Motor neuron (in vitro differentiated cells): ENCODE measurements at places on chromosomes 7 and 10.

- no peak for ATAC-seq
Observed at GRCh38 chr7:39688611-39689480, 65.5 kb downstream of the RALA start.

DNA sequence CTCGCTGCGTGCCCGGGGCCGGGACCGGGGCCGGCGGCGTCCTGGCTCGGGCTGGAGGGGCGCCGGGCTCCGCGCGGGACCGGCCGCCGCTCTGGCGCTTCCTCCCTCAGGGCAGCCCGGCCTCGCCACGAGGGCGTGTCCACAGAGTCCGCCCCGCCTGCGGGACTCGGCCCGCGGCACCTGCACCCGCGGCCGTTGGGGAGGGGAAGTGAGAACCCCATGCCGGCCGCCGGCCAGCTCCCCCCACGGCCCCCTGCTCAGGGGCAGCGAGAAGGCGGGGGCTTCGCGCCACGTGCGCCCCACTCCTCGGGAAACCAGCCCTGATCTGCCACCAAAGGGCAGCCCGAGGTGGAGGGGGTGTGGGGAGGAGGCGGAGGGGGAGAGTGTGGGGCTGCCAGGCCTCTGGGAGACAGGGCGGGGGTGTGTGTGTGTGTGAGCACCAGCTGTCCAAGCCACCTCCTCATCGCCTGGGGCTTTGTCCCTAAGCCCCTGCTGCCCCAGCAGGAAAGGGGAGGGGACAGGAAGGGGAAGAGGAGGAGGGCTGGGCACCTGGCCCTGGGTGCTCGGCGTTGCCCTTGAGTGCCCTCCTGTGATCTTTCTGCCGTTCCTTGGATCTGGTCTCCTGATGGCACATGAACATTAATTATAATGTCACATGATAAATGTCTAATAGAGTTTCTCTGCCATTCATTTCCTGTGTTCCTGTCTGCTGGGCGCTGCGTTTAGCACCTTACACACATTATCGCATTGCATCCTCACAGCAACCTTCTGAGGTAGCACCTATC lies at the start of gene PIK3AP1:
Gene PIK3AP1 (minus strand): TSS at position 93 of the 785 bp plus-strand sequence. CDS start 120 bp downstream, outside the sequence.
- peak; percentile 91 for ATAC-seq

GRCh38 chr7:114153700-114154099 lies 234.9 kb upstream of the PPP1R3A start:
- no peak for ATAC-seq

DNA sequence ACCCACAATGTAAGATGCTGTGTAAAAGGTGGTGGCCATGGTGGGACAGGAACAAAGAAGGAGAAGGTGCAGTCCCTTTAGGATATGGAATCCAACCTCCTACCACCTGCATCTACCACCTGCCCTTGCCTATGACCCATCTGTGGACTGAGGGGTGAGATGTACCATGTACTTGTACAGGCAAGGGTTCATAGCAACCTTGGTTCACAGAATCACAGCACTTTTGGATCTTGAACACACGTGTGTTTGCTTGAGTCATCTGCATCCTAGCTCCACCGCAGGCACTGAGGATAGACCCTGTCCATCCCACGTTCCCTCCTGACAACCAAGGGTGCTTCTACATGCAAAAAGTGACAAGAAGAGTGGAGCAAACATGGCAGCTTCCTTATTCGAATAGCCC lies 162.3 kb downstream of the GFRA1 start:
- ATAC-seq, result no peak

- ATAC-seq, result peak; percentile 35
Observed at GRCh38 chr7:120805636-120806388, 52.1 kb downstream of the TSPAN12 start.

DNA sequence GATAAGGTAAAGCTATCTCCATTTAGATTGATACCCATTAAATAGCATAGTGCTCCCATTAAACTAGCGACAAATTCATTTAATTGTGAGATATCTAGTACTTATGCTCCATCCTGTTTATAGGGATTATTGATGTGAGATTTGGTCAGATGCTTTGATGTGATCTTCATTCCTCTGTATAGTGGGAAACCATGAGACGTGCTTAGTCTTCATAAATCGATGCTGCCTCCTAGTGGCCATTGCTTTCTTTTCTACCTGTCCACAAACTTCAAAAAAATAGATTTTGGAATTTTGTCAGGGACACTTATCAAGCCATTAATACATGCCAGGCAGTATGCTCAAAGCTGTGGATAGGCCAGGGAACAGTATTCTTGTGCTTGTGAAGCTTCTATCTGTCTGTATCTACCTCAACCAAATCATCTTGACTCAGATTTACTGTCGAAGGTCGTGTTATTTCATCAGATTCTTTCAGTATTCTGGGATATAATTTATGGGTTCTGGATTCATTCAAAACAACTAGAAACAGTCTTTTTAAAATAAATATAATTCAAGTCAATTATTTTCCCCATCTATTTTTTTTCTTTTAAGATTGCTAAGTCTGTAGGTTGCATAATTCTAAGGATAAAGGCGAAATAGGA lies 12.0 kb downstream of the LSM8 start:
- ATAC-seq, result peak; percentile 83

GRCh38 chr10:69577268-69578232 lies 4.3 kb upstream of the NEUROG3 start:
- ATAC-seq, result no peak

DNA sequence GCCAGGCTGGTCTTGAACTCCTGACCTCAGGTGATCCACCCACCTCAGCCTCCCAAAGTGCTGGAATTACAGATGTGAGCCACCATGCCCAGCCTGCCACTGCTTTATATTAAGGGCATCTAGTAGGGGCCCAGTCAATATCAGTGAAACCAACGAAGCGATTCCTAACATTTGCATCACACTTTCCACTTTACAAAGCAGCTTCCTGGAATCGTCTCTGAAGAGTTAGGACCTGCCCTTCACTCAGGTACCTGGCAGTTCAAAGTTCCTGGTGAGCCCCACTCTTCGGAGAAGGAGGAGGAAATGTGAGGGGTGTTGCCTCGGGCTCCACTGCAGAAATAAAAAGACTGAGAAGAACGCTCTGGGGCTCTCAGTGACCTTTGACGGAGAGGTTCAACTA lies 31.1 kb upstream of the EZH2 start:
- ATAC-seq, result no peak

GRCh38 chr7:8480527-8480926 lies 47.1 kb downstream of the NXPH1 start:
- peak; percentile 98 for ATAC-seq

GRCh38 chr10:28984431-28984830 lies 304.4 kb upstream of the LYZL1 start:
- ATAC-seq, result peak; percentile 71

DNA sequence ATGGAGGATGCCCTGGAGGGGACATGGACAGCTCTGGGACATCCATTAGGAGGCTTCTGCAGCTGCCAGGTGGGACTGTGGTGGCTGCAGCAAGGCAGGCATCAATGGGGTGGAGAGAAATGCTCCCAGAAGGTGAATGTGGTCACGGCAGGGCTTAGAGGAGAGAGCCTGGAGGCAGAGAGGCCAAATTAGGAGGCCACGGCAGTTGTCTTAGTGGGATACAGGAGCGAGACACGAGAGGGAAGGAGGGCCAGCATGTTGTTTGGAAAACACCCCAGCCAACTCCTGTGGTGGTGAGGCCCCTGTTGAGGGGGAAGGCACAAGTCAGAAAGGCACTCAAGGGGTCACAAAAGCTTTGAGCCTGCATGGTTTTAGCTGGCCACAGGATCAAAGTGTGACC lies 14.6 kb upstream of the ECHDC3 start:
- no peak for ATAC-seq

DNA sequence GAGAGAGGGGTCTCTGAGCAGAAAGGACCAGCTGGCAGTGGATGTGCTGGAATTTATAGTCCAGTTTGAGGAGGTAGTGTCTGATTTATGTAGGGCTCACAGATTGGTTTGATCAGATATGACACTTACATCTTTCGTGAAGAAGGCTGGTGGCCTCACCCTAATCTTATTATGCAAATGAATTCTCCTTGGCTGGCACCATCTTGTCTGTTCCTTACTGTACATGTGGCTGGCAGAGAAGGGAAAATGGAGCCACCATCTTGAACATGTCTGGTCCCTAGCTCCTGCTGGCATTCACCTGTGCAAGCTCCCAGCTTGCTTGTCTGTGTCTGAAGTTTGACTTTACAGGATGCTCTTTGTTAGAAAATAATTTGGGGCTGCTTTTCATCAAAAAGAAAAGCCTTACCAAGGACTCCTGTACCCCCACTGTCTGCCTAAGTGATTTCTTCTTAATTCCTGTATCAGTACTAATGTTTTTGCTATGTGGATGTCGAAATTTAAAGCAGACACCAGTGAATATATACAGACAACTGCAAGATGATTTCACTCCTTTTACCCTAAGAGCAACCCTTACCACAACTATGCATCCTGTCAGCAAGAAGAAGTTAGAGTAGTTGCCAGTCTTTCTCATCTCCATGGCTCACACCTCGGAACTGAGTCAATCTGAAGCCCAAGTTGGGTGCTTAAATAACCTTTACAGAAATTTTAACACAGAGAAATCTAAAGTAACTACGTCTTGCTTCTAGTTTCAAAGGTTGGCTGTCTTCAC lies 322.0 kb upstream of the SEMA3D start:
- no peak for ATAC-seq

DNA sequence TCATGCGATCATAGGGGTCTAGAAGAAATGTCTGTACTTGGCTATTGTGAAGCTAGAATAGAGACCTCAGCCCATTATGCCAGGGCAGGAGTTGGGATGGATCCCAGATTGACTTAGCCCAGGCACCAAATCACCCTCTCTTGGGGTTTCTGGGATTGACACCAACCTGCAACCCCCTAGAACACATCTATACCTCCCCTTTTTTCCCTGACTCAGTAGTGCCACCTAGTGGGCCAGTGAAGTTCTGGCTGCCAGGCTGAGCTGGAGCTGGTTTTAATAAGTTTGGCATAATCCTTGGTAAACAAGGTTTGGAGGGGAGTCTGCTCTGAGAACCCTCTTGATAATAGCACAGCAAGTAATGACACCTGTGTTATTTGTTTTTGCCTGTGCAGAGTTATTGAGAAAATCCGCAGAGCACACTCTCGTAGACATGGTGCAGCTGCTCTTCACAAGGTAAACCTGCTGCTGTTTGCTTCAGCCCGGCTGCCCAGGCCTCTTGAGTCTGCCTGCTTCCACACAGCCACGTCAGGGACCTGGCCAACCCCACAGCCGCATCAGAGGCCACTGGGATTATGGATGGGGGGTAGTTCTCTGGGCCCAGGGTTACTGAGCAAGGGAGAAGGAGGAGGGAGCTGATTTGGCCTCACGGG lies 43.3 kb upstream of the NFKB2 start:
- ATAC-seq, result peak; percentile 67

DNA sequence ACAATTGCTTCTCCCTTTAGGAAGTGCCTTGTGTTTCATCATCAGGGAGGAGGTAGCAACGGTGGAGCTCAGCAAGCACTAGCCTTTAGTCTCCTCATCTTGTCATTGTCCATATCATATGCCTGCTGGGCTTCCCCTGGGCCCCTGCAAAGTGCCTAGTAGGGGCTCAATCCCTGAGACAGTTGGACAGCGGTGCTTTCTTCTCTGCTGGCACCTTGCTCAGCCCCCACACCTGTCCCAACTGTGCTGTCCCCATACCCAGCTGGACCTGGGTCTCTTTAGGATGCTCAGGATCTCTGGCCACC lies 5.5 kb downstream of the SMARCD3 start:
- ATAC-seq, result no peak

GRCh38 chr10:117488004-117488403 lies 54.5 kb upstream of the EMX2 start:
- ATAC-seq, result no peak

- ATAC-seq, result peak; percentile 41
Observed at GRCh38 chr7:107902381-107902780, 11.4 kb downstream of the DLD start.

- peak; percentile 57 for ATAC-seq
Observed at GRCh38 chr7:691361-692045, 35.0 kb upstream of the DNAAF5 start.

DNA sequence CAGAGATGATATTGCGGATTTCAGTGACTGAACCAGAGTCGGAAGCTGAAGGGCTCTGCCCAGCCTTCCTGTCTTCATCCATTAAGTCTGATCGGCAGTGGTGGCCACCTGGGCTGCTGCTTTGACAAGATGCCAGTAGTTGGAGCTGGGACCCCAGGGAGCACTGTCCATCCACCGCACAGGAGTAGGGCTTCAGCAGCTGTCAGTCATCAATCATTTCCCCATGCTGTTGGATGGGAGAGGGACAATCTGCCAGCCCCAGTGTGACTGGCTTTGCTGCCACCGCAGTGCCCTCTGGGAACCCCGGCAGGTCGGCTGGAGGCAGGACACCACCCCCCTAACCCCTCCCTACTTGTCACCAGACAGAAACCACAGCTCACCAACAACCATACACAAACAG lies 23.0 kb upstream of the GPR146 start:
- ATAC-seq, result no peak

DNA sequence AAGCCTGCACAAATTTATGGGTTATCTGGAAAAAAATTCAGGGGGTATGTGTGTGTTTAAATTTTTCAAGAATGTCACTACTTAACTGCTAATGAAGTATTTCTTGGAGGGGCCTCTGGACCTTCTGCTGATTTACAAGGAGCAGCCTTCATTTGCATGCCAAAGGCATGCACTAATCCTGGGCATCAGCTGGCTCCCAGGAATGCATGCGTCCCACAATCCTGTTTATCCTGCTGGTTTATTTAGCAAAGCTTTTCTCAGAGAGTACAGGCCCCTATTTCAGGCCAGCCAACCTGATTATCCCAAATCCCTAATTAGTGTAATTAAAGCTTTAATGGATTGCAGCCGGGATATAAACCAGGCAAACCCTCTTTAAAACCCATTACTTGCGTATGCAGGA lies 170.4 kb downstream of the TAX1BP1 start:
- ATAC-seq, result peak; percentile 48

DNA sequence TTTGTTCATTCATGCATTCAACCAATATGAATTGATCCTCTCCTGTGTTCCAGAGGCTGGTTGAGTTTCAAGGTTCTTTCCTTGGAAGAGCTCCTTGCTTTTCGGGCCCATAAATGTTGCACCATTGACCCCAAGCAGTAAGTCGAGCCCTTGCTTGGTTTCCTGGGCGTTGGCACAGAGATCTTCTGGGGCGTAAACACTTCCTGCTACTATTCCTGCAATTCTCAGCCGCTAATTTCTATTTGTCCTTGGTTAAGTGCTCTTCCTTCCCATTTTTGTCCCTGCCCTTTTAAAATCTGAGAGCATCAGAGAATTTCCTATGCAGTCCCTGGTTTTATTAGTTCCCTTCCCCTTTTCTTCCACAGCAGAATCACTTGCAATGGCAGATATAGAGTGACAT lies 44.1 kb upstream of the ADRB1 start:
- no peak for ATAC-seq

DNA sequence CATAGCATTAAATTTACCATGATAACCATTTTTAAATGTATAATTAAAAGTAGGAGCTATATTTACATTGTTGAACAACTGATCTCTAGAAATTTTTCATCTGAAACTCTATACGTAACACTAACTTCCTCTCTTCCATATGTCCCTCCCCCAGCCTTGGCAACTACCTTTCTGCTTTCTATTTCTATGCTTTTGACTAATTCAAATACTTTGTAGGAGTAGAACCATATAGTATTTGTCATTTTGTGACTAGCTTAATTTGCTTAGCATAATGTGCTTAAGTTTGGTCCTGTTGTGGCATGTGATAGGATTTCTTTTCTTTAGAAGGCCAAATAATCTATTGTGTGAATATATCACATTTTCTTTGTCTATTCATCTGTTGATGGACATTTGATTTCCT lies 225.3 kb upstream of the POT1 start:
- no peak for ATAC-seq

GRCh38 chr10:13555884-13556510 lies 27.2 kb upstream of the BEND7 start:
- peak; percentile 41 for ATAC-seq

- ATAC-seq, result no peak
Observed at GRCh38 chr10:69421611-69422308, 5.0 kb upstream of the TACR2 start.

GRCh38 chr10:107701943-107702342 lies 537.4 kb upstream of the SORCS1 start:
- ATAC-seq, result no peak
